ENCODE measurements at places on chromosomes 5 and 9.

GRCh38 chr5:126868338-126869004 lies 91.5 kb downstream of the LMNB1 start:
- DNase-seq = no peak

DNA sequence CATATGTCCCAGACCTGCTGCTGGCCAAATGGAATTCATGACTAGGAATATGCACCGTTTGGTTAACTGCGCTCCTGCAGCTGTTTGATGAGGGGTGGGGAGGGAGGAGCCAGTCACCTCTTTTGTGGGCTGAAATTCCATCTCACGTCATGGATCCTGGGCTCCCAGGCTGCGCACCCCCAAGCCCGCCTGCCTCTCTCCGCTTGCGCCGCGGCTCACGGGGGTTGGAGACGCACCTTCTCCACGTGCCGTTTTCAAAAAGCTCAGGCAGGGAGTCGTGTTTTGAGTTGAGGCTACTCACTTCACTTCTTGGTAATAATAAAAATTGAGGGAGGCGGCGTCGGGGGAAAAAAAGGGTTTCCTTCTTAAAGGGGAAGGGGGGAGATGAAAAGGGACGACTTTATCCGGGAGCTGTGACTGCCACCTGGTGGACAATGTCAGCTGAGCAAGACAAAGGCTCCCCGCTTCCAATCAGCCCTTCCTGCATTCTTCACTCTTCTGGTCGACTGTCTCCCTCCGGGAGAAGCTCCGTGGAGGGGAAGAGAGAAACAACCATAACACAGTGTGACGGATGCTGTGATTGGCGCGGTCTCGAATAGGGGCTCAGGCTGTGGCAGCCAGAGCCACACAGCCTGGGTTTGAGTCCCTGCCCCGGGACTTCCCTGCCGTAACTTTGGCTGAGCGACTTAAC lies 15.9 kb upstream of the C5orf47 start:
- peak; percentile 73 for DNase-seq

DNA sequence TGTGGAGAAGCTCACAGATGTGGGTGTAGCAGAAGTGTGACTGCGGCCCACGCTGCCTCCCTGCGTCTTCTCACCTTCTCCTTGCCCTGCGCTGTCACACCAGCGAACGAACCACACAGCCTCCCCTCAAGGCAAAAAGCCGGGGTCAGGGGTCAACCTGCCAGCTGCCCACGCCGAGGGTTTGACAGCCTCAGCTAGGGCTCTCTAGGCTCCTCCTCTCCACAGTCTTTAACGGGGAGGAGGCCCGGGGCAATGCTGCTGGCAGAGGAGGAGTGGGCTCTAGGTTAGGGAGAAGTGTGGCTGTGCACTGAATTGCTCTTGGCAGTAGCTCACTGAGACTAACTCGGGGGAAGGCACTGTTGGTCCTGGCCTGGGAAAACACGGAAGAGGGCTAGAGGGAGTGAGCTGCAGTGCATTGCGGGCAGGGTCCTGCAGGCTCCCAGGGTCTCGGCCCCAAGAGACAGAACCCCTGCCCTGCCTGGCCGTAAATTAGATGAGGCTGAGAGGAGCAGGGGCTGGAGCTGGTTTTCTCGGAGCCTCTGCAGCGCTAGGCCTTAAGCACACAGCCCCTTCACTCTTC lies 4.2 kb upstream of the TRIM52 start:
- no peak for DNase-seq

DNA sequence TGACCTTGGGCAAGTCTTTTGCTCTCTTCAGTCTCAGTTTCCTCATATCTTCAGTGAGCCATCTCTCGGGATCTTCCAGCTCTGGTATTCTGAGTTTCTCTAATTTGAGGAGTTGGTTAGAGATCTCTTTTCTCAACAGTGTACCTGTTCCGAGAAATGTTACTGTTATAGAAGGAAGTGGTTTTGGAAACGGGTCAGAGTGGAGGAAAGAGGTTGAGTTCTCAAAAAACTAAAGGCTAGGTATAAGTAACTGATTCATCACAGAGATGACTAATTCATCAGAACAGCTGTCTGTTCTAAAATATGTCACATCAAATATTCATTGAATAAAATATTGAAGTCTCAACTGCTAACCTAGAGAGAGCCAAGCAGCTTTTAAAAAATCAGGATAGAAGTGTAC lies 106.6 kb downstream of the PALM2AKAP2 start:
- peak; percentile 17 for DNase-seq

DNA sequence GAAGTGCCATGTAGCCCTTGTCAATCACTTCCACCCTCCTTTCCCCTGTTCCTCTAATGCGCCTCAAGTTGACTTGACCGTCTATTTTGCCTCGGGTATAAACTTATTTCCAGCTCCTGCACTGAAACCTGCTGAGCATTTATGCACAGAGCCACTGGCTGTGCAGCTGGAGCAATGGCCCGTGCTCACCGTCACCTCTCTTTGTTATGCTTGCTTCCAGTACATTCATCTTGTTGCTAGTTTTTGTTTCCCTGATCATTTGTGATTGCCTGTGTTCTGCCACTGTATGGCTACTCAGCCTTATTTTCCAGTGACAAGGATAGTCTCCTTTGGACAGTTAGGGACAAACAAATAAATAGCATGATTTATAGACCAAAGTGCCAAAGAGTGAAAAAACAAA lies 183.1 kb upstream of the C9orf72 start:
- peak; percentile 50 for DNase-seq

DNA sequence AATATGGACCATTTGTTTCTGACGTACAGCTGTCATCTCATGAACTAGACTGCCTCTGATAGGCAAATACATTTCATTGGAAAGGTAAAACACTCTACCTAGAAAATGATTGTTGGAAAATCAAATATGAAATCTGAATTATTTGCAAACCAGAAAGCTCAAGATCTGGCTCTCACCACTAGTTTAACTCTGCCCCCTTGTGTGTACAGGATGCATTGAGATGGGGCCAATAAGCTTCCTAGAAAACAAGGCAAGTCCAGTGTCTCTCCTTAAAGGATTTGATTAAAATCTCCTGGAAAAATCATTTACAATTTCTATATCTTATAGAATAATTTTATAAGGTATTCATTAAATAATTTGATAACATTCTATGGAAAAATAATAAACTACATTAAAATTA lies 311.9 kb upstream of the ANKH start:
- DNase-seq = no peak

DNA sequence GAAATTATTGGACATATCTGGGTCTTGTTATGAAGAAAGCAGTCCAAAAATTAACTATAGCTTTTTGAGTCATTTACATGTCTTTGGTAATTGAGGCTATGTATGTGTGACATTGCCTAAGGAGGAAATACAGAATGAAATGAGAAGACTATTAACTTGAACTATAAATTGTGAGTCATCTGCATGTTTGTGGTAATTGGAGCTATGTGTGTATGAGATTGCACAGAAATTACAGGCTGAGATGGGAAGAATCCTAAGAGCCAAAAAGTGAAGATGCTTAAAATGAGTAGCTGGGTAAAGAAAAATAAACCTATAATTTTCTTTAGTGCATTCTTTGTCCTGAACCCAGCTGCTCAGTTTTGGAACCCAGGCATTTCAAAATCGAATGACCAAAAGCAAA lies 747.6 kb upstream of the EDIL3 start:
- DNase-seq = no peak

GRCh38 chr9:4318326-4318725 lies 18.5 kb upstream of the GLIS3 start:
- no peak for DNase-seq

GRCh38 chr5:103244398-103244797 lies 14.2 kb upstream of the MACIR start:
- no peak for DNase-seq

DNA sequence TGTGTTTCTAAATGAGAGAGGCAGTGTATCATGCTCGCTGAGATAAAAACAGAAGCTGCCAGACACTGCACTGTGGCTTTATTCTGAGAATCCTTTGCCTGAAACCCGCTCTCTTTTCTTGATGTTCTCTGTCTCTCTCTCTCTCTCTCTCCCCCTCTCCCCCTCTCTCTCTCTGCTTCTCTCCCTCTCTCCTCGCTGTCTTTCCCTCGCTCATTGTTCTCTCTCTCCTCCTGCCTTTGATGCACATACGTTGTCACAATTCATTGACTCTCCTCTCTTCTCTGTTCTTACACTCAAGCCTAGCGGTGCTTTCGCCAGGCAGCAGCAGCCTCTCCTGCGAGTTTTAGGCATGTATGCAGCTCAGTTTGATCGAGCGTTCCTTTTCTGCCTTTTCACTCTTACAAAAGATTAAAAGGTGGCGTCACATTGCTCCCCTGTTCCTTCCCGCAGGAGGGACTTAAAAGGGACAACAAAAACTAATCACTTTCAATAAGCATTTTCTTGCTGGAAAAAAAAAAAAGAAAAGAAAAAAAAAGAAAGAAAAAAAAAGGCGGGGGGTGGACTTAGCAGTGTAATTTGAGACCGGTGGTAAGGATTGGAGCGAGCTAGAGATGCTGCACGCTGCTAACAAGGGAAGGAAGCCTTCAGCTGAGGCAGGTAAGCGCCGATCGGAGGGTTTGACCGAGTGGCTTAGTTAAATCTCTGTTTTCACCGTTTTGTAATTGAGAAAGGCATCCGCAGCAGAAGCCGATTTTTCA lies 717.9 kb upstream of the WWC1 start:
- peak; percentile 58 for DNase-seq

GRCh38 chr9:113958556-113958955 lies 82.4 kb downstream of the ZNF618 start:
- no peak for DNase-seq

GRCh38 chr9:136857581-136858412 lies 5.7 kb downstream of the MAMDC4 start:
- DNase-seq = no peak

DNA sequence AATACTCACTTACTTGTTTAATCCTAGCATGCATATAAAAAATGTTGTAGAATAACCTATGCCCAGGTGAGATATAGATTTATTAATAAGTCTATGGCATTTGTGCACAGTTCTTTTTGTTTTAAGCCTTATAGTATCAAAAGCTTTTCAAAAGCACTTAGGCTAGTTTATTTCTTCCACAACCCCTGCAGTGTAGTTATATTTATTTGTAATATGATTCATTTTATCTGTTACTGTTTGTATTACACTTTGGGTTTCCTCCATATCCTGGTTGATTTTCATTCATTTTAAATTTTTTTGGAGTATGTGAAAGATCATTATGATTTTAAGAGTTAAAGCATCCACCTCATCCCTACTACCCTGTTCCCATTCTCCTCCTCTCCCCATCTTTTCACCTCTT lies 18.8 kb upstream of the ARHGEF28 start:
- DNase-seq = no peak

GRCh38 chr5:37370550-37370863 lies 399 bp downstream of the NUP155 start:
- no peak for DNase-seq
